ENCODE measurements at places on chromosomes 7 and 10.
A peak's percentile ranks its signal among the peaks of the same experiment; 100 is the strongest.

DNA sequence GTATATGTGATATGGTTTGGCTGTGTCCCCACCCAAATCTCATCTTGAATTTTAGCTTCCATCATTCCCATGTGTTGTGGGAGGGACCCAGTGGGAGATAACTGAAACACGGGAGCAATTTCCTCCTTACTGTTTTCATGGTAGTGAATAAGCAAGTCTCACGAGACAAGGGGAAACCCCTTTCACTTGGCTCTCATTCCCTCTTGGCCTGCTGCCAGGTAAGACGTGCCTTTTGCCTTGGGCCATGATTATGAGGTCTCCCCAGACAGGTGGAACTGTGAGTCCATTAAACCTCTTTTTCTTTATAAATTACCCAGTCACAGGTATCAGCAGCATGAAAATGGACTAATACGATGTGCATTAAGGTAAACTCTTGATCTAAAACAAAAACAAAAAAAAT is 357.1 kb upstream of the AOAH start:
- no peak for DNase-seq

GRCh38 chr10:60352105-60352504 is 37.6 kb downstream of the ANK3 start:
- no peak for DNase-seq

GRCh38 chr7:75572396-75572795 is 80.3 kb downstream of the SPDYE5 start:
- no peak for DNase-seq

- no peak for DNase-seq
Measured at GRCh38 chr10:80473096-80473657, 19.1 kb downstream of the TSPAN14 start.

DNA sequence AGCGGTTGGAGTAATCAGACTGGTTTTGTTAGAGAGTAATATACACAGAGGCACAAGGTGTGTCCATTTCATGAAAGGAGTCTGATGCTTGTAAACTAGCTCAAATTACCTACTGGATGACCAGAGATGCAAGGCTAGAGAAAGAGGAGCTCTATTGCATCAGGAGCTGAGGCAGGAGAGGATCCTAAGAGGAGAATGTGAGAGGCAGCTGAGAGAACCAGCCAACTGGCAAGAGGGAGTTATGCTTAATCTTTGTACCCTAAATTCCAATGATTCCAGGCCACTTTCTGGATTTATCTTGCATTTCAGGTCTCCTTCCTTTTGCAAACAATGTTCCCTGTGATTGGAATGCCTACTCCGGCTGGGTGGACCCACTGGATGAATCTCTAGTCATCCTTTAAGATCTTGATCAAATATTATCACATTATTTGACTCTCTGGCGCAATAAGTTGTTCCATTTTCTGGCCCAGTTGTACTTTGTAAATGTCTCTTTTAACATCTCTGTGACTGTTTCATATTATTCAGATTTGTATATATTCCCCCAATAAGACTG is 57.5 kb upstream of the PTPN12 start:
- no peak for DNase-seq

- DNase-seq: no peak
Measured at GRCh38 chr7:73526896-73527821, 5.1 kb upstream of the BAZ1B start.

DNA sequence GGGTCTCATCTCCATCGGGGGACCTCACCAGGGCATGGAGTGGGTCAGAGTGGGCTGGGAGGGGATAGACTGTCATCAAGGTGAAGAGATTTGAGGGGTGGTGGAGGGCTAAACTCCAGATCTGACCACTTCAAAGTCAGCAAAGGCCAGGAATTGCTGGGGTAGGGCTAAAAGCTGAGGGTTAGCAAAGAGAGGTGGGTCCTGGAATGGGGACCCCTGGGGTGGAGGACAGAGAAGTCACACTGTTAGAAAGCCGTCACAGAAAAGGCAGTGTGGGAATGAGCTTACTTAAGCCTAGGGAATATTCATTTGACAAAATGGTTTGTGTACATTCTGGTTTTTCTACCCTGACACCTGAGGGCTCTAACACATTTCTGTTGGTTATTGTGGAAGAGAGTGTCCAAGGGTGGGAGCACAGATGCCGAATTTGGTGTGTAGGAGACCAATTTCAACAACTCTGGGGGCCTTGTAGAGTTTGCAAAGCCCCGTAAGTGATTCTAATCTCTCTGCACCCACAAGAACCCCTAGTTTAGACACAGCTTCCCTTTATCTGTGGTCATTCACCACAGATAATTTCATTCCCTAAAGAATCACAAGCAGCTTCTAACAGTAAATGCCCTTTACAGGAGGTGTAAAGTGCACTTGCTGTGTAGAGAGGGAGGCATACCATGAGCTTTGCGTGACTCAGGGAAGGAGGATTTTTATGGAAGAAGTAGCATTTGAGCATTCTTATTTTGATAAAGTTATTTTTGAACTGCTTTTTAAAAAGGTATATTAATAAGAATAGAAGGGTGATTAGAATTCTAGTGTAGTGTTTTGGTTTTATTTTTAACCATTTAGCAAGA is 6.4 kb downstream of the FBH1 start:
- no peak for DNase-seq

DNA sequence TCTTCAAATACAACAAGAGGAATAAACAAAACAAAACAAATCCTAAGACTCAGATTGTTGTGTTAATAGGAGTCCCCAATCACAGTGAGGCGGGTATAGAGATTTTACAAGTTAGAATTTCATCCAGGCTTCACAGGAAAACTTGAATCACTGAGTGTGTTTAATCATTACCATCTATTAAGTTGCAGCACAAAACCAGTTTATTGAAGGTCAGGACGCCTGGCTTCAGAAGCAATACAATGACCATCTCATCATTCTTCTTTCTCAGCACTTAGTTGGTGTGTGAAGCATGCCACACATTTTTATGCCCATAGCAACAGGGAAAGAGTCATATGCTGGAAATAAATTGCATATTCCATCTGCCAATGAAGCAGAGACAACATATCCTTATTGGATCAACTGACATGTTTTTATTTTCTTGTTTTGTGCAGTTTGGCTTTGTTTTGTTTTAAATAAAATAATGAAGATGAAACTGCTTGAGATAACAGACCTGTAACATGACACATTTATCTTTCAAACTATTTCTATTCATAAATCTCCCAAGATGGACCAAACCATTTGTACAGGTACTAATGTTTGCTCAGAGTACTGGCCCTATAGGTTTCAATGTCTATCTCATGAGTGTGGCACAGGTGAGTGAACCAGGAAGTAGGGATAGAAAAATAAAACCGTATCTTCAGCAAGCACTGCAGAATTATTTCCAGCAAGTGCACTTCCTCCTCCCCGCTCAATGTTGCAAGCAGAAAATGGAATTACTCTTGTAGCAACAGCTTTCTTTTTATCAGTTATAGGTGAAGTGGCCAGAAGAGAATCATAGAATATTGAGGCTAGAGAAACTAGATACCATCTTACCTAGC is 40.4 kb downstream of the TAC1 start:
- DNase-seq: no peak

GRCh38 chr7:106767498-106768323 is 97.4 kb upstream of the PIK3CG start:
- DNase-seq: no peak

- DNase-seq: no peak
Measured at GRCh38 chr7:143193880-143194279, 10.7 kb downstream of the TAS2R39 start.

DNA sequence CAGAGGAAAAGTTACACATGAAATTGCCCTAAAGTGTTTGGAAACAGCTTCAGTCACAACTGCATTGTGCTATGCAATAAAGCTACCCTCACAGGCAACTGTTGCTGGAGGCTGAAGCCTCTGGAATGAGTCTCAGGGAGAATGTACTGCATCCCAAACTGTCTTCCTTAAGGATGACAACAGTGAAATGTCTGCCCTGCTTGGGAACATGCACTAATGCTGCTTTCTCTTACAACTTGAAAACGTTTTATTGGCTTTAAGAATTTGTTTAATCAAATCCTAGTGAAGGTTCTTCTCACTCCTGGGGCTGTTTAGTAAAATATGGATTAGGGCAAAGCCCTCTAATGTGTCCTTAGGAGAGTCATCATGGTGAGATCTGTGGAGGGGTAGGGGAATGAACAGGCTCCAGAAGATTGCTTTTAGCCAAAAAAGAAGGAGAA is 215.4 kb downstream of the TWIST1 start:
- peak; percentile 43 for DNase-seq

GRCh38 chr7:127589896-127590295 is 1.7 kb downstream of the ARF5 start:
- DNase-seq: no peak

DNA sequence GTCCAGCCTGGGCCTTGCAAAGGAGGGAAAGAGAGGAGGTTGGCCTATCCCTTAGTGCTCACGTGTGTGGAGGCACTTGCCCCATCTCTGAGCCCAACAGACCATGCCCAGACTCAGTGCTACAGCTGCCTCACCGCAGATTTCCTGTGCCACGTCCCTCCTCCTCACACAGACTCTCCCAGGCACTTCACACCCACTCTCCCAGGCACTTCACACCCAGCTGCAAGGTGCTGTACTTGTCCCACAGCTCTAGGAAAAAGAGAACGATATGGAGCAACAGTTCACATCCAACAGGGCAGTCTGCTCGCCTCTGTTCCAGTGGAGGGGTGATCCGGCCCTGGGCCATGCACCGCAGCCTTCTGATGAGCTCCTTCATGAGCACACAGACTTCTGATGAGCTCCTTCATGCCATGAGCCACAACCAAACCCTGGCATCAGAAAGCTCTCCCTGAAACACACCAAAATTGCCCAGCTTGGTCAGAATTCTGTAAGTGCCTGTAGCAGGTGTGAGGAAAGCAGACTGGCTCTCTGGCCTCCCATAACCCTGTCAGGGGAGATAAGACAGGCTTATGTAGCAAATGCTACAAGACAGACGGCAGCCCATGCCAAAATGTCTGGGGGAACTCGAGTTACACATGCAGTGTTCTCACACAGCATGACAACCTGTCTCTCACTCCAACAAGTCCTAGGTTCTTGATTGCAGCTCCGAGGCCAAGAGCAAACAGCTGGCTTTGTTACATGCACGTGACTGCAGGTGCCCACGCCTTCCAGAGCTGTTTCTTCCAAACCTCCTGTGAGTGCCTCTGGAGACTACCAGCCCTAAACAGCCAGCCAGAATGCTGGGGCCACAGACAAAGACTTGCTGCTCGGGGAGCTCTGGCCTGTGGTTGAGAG is 348.5 kb downstream of the GRID1 start:
- DNase-seq: no peak

- DNase-seq: no peak
Measured at GRCh38 chr10:78913219-78914059, 155.3 kb upstream of the ZMIZ1 start.

DNA sequence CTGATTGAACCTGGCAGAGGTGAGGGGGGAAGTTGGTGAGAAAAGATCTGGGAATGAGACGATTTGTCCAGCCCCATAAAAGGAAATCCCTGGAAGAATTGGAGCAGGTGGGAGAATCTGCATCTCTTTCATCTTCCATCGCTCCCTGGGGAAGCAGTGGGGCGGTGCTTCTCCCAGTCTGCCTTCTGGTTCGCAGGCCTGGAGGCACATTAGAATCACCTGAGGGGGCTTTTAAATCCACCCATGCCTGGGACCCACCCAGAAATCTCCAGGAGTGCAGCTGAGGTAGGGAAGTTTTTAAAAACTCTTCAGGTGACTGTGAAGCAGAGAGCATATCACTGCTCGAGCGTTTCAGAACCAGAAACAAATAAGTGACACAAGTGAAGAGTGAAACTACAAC is 26.7 kb upstream of the SYPL1 start:
- DNase-seq: no peak

DNA sequence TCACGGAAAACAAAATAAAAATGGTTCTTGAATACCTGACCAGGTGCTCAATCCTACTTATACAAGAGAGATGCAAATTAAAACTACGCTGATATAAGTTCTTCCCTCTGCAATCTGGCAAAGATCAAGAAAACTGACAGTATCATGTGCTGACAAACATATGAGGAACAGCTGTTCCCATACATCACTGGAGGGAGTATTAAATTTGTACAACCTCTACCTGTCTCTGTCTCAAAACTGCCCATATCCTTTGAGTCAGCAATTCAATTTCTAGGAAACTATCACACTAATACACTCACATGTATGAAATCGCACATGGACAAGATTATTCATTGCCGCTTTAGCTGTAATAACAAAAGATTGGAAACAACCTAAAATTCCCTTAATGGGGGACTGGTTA is 11.0 kb upstream of the IL6 start:
- no peak for DNase-seq

- DNase-seq: no peak
Measured at GRCh38 chr7:84529480-84530205, 335.1 kb upstream of the SEMA3A start.

GRCh38 chr7:4837041-4837802 is 24.6 kb downstream of the PAPOLB start:
- DNase-seq: no peak

- no peak for DNase-seq
Measured at GRCh38 chr7:30178748-30179436, 44.1 kb downstream of the MTURN start.

GRCh38 chr7:25911738-25912607 is 240.0 kb upstream of the NFE2L3 start:
- no peak for DNase-seq

- no peak for DNase-seq
Measured at GRCh38 chr10:12531305-12532220, 182.2 kb downstream of the CAMK1D start.

- no peak for DNase-seq
Measured at GRCh38 chr10:36441557-36441956, 683.8 kb upstream of the ANKRD30A start.

DNA sequence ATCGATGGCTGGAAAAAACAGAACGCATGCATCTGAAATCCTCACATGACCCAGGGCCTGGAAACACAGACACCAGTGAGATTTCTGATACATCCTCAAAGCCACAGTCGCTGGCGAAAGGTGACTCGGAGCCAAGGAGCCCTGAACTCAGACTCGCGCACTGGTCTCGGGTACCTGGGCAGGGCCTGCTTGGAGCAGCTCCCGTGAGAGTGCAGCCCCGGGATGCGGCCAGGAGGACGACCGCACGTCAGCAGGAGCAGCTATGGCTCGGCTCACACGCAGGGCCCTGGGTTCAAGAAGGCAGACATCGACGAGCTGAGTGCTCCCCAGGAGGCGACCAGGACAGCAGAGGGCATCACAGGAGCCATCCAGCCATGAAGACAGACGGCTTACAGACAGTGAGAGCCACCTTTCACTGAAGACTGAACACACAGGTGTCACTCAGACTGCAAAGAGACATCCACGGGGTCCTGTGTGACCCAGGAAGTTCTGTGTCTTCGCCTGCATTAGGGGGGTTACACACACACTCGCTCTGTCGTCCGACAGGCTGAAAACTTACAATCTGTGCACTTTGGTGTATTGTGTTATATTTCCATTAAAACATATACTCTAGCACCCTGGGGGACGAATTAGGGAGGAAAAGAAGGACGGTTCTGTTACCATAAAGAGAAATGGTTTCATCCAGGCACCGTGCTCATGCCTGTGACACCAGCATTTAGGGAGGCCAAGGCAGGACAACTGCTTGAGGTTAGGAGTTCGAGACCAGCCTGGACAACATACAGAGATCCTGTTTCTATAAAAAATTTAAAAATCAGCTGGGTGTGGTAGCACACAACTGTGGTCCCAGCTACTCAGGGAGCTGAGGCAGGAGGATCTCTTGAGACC is 227.7 kb downstream of the MAD1L1 start:
- DNase-seq: no peak

Measured in muscle of arm (tissue), 14 donors.